CD4-positive, CD25-positive, alpha-beta regulatory T cell (primary cell): ENCODE measurements at places on chromosomes 5 and 9. TPM values are rescaled to one million over a fixed set of nuclear protein-coding genes. Genes with fewer than 3 reads are reported as not detected.

The OBP2B gene
- total RNA-seq: not detected

The TLX3 gene
- total RNA-seq: not detected

The AQP7 gene
- total RNA-seq: 0.47 TPM

DNA sequence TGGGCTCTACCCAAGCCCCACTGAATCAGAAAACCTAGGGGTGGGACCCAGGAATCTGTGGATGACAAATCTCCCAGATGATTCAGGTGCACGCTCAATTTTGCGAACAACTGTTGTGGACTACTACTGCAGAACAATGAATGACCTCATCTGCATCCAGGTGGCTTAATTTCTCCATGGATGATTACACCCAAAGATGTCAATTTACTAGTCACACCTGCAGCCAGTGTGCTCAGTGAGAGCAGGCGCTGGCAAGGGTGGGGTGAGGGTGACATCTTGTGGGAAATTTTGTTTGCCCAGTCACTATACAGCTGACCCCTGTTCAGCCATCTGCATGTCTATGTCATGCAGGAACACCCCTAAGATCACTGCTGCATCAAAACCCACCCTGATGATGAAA lies 118.2 kb downstream of the ENTREP1 start:
- no peak for DNase-seq
- no peak overlapping the region for H3K4me3 ChIP-seq
- H3K4me1 ChIP-seq: no peaks in the 10 kb centered on the region
- no peaks in the 10 kb centered on the region for H3K36me3 ChIP-seq
- no peaks in the 10 kb centered on the region for H3K27me3 ChIP-seq
- no peak overlapping the region for H3K27ac ChIP-seq

DNA sequence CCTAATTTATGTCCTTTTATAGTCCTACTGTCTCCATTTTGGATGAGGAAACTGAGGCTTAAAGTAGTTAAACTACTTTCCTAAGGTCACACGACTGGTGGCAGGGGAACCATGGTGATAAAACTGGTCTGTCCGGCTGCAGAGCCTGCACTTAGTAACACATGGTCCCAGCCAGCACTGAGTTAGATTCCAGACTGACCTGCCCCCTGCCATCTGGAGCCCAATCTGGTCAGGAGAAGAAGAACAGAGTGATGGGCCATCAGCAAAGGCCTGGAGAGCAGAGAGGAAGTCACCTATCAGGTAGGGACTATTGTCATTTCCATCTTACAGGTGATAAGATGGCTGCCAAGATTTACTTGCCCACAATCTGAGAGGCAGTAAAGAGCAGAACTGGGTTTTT lies 86.6 kb upstream of the SLC25A48 start:
- no peak for DNase-seq
- no peaks in the 10 kb centered on the region for H3K27me3 ChIP-seq
- H3K4me3 ChIP-seq: no peak overlapping the region
- H3K4me1 ChIP-seq: no peaks in the 10 kb centered on the region
- no peak overlapping the region for H3K27ac ChIP-seq

DNA sequence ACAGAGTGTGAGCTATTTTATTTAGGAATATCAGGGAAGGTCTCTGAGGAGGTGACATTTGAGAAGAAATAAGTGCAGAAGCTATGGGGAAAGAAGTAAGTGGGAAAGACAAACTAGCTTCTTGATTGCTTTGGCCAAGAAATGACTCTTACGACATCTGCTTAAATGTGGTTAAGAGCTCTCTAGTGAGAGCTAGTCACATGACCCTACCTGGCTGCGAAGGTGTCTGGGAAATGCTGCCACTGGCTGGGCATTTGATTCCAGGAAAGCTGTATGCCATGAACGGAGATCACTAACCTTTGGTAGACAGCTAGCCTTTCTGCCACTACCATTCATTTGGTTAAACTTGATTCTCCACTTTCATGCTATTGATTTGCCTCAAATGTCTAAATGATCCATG lies 80.1 kb downstream of the KIAA0825 start:
- no peaks in the 10 kb centered on the region for H3K27me3 ChIP-seq
- DNase-seq: no peak
- H3K4me3 ChIP-seq: no peak overlapping the region

GRCh38 chr5:152595405-152595804 lies 190.3 kb upstream of the NMUR2 start:
- no peaks in the 10 kb centered on the region for H3K36me3 ChIP-seq
- no peaks in the 10 kb centered on the region for H3K4me1 ChIP-seq
- no peak overlapping the region for H3K27ac ChIP-seq
- no peaks in the 10 kb centered on the region for H3K27me3 ChIP-seq
- no peak overlapping the region for H3K4me3 ChIP-seq
